ENCODE measurements at places on chromosomes 1 and 21.

- DNase-seq = no peak
These were observed 78.6 kb downstream of the STUM start for GRCh38 chr1:226627050-226627755.

- no peak for DNase-seq
These were observed 20.7 kb downstream of the ASAP3 start for GRCh38 chr1:23463286-23463685.

DNA sequence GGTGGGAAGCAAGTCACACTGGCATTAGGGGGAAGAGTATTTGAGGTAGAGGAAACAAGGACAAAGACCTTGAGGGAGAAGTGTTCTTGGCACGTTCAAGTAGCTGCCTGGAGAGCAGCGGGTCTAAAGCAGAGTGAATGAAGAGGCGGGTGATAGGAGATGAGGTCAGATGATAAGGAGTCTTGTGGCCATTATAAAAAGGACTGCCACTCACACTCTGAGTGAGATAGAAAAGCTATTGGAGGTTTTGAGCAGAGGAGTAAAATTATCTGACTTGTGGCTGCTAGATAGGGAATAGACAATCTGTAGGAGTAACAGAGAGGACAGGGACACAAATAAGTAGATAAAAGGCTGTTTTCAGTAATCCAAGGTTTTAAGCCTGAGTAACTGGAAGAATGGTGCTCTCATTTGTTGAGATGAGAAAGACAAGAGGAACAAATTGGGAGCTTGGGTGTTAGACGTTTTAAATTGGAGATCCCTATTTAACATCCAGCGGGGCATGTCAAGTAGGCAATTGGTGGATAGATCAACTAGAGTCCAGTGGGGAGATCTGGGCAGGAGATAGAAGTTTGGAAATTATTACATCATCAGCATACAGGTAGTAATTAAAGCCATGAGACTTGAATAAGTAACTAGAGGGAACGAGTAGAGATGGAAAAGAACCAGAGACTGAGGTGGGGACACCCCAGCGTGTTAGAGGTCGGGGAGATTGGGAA is 43.7 kb downstream of the HENMT1 start:
- no peak for DNase-seq

DNA sequence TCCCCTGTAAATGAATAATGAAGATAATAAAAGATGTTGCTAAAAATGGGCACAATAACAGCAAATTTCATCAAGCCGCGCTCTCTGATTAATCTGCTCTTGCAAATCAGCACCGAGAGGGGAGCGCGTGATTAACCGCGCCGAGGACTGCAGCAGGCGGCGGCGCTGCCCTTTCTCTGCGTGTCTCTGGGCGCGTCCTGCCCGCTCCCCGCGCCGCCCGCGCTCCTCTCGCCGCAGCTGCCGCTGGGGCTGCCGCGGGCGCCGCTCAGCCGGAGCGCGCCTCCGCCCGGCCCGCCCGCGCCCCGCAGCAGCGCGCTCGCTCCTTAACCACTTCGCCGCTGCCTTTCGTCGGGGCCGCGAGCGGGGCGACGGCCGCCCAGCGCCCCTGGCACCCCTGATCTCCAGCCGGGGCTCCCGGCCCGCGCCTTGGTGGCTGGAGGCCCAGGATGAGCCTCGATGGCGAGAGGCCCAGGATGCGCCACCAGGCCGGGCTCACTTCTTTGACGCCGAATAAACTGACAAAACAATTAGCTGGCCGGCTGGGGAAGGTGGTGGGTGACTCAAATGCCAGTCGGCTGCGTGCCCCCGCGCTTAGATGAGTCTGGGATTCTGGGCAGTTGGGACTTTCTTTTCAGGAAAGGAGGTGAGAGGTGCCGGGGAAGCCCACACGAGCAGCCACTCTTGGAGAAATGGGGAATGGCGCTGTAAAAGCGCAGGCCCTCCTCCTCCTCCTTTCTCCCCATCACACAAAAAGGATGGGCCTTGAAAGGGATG is 221.4 kb upstream of the PKN2 start:
- DNase-seq = no peak

GRCh38 chr1:179090522-179090921 is 8.7 kb downstream of the TOR3A start:
- no peak for DNase-seq

DNA sequence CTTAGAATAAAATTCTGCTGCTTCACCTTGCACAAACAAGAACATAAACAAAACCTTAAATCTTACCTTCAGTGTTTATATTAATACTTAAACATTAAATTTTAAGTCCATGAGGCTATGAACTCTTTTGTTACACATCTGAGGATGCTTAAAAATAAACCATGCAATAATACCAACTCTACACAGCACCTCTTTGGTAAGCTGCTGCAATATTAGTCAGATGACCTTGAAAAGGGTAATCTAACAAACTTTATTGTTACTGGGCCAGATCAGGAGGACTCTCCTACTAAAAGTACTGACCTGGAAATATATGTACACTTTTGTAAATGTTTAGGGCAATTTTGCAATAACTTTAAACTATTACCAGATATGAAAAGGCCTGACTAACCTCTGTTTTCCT is 763 bp downstream of the SIKE1 start:
- no peak for DNase-seq

All from activated T-cell treated with anti-CD3 and anti-CD28 coated beads for 24 hours (primary cell).